Activated effector memory CD4-positive, alpha-beta T cell treated with anti-CD3 and anti-CD28 coated beads, Interleukin-2, amount 50 U/mL, for 16 hours (primary cell): ENCODE measurements at places on chromosomes 7 and 10.
A peak's percentile ranks its signal among the peaks of the same experiment; 100 is the strongest.

- DNase-seq, result no peak
Measured at GRCh38 chr7:136702913-136703312, 165.5 kb upstream of the CHRM2 start.

DNA sequence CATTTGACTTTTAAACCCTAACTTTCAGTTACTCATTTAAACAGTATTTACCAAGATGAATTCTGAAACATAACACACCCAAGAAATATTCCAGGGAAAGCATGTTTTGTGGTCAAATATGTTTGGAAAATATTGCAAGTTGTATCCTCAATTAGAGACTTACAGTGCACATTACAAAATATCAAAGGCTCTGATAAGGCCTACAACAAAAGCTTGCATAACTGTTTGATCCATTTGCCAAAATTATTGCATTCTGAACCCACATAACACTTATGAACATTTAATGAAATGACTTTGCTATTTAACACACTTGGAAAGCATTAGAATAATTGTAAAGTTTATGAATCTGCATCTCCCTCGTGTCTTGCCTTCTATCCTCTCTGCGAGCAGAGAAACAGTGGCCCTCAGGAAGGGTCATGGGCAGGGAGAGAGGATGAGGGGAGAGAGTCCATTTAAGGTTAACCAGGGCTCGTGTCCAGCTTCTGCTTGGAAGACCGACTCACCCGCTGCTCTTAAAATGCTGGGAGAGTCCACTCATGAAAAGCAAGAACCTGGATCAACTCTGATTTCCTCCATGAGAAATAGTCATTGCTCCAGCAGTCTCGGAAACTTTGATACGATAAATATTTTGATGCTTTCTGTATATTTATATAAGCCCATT, 408.2 kb upstream of the ZMIZ1 start:
- DNase-seq, result no peak

DNA sequence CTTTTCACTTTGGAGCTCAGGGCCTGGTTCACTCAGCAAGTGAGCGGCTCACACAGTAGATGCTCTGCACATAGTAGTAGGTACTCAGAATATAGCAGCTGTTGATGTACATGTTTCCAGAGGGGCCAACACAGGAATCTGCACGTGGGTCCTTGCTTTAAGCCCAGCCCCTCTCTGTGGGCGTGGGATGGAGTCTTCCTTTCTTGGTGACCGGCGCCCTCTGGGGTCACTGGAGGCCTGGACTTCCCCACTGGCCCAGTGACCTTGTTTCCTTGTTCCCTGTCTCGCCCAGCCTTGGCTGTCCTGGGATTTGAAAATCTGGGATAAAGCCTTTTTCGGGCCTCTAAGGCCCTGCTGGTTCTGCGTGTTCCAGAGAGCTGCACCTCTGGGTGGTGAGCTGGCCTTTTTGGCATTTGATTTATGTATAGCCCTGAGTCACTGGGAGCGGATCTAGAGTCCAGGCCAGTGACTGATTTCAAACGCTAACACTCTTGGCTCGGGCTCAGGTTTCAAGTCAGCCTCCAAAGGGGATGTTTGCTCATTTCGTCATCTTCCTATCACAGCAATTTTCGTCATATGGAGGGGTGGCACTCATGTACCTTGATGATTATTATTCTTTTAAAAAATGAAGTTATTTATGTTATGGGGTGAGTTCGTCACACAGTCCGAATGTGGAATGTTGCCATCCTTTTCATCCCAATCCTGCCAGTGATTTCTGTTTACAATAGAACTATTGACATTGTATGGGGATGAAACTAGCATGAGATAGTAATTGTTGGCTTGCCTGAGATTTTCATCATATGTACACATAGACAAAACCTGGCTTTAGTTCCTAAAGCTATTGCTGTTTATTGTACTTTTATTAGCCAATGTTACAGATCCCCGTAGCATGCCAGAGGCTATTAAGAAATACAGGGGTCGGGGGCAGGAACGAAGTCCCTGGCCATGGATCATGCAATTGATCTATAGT, 65.5 kb downstream of the CUX1 start:
- DNase-seq, result no peak

- no peak for DNase-seq
Measured at GRCh38 chr7:2438186-2438585, 34.8 kb downstream of the CHST12 start.

GRCh38 chr10:13887761-13888160, 301.0 kb downstream of the PRPF18 start:
- no peak for DNase-seq

DNA sequence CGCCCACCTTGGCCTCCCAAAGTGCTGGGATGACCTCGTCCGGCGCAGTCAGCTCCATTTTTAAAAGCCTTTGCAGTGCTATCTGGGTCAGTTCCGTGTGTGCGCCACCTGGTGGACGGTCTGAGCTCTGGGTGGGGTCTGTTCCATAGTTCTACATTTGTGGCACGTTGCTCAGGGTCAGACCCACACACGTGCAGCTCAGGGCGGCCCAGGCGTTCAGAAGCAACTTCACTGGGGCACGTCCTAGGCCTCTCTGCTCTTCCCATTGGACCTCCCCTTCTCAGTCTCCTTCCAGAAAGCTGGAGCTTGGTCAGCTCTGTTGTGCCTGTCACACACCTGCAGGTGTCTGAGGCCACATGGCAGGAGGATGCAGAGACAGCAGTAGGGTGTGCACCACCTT, 137.9 kb downstream of the DNAJB6 start:
- peak; percentile 69 for DNase-seq

GRCh38 chr10:79248341-79249185, 98.7 kb upstream of the PPIF start:
- no peak for DNase-seq

GRCh38 chr7:125316466-125316865, 386.8 kb upstream of the POT1 start:
- DNase-seq, result no peak

DNA sequence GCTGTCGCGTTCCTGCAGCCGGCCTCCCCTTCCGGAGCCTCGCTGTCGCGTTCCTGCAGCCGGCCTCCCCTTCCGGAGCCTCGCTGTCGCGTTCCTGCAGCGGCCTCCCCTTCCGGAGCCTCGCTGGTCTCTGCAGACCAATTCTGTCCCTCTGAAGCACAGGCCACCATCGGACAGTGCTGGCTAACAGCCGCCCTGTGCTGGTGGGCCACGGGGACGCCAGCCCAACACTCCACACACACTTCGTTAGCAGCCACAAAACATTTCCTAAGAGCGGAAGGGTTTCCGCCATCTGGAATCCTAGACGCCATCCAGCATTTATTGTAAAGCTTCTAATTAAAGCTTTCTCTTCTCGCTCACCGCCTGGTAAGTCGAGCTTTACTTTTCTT, 11.2 kb downstream of the GPER1 start:
- DNase-seq, result no peak

DNA sequence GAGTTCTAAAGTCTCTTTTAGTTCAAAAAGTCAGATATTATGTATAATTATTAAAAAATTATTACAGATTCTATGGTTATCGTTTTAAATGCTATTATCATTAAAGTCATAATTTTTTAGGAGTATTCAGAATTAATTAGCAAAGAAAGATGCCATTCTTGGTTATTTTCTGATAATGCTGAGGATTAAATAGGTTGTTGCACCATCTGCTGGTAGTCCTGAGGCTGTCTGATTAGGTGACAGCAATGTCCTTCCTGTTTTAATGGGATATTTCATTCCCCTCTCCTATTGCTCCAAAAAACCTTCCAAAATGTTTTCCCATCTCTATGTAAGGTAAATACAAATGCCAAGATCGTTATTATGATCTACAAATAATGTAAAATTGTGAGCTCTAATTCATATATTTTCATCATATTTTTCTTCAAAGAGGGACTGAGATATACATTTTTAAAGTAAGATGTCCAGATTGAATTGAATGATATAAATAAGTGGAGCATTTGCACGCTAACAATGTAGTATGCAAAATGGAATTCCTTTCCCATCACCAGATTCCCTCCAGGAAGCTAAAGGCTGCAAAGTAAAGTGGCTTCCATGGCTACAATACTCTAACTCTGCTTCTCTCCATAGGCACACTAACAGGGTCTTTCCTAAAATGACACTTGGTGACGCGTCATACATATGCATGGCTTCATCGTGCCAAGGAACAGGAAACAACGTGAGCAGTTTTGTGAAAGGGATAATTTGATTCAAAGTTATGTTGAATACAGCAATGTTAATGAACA, 58.8 kb upstream of the AKR1E2 start:
- no peak for DNase-seq

DNA sequence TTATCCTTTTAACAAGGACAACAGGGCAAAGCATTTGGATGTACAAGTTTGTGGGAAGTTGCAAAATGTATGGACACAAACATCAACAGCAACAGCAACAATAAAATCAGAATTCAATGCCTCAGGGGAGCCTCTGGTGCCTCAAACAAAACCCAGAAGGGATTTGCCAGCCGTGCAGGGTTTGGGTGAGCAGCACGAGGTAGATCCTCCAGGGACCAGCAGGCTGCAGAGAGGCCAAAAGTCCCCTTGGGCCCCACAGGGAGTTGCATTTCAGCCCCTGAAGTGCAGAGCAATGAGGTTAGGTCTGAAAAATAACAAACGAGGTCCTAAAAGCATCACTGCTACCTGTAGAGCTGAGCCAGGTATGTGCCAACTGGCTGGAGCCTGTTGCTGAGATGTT, 51.7 kb upstream of the CPXM2 start:
- DNase-seq, result no peak

GRCh38 chr10:106608066-106608465, 556.4 kb downstream of the SORCS1 start:
- no peak for DNase-seq

GRCh38 chr10:101182936-101183335, 46.3 kb downstream of the LBX1 start:
- no peak for DNase-seq

GRCh38 chr10:69091143-69091651, 3.3 kb downstream of the SRGN start:
- DNase-seq, result no peak

DNA sequence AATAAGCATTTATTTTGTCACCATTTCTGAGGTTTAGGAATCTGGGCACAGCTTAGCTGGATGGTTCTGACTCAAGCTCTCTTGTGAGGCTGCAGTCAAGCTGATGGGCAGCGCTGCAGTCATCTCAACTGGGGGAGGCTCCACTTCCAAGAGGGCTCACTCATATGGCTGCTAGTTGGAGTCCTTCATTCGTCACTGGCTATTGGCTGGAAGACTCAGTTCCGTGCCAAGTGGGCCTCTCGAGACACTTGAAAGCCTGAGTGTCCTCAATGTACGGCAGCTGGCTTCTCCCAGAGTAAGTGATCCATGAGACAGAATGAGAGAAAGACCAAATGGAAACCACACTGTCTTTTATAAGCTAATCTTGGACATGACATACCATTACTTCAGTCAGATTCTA, 21.6 kb upstream of the COL13A1 start:
- no peak for DNase-seq

DNA sequence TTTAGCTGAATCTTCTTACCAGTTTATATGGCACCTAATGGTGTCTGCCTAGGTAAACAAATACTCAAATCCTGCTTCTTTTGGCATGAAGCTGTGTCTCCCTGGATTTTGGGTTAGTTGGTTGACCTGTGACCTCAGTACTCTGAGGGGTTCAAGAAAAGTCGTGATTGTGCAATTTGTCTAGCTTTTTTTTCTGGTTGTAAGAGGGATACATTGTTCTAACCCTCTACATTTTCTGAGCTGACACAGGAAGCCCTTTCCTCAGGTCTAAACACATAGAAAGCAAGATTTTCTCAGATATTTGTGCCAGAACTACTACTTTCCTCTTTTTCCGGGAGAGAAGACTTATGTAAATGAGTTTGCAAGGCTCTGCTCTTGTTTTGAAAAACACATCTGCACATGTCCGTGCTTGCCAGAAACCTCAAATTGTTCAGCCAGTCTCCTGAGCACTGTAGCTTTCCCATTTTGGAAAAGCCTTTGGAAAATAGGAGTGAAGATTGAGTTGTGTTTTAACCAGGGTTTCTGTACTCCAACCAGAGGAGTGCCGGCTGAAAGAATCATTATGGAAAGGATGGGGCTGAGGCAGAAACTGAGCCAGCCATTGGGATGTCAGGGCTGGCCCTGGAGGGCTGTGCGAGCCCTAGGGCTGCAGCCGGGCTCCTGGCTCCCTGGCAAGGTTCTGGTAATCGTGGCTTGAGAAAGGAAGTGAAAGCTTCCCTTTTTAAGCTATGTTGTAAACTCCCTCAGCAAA, 31.3 kb upstream of the CXCL12 start:
- DNase-seq, result no peak

- no peak for DNase-seq
Measured at GRCh38 chr10:56782503-56782902, 421.4 kb upstream of the ZWINT start.

DNA sequence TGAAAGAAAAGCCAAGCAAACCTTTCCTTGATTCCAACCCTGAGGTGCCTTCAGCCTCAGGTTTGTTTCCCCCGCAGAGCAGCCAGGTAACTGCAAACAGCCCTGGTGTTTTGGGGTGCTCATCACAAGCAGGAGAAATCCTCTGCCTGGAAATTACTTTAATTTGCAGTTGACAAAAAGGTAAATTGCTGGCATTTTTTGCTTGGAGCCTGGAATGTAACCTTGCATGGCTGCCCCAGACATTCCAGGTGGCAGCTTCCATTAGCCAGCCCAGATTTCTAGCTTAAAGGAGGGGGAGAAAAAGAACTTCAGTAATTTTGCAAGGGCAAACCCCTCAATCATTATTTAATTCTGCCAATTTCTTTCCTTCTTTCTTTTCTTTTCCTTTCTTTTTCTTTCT, 194.4 kb downstream of the MYOF start:
- no peak for DNase-seq

DNA sequence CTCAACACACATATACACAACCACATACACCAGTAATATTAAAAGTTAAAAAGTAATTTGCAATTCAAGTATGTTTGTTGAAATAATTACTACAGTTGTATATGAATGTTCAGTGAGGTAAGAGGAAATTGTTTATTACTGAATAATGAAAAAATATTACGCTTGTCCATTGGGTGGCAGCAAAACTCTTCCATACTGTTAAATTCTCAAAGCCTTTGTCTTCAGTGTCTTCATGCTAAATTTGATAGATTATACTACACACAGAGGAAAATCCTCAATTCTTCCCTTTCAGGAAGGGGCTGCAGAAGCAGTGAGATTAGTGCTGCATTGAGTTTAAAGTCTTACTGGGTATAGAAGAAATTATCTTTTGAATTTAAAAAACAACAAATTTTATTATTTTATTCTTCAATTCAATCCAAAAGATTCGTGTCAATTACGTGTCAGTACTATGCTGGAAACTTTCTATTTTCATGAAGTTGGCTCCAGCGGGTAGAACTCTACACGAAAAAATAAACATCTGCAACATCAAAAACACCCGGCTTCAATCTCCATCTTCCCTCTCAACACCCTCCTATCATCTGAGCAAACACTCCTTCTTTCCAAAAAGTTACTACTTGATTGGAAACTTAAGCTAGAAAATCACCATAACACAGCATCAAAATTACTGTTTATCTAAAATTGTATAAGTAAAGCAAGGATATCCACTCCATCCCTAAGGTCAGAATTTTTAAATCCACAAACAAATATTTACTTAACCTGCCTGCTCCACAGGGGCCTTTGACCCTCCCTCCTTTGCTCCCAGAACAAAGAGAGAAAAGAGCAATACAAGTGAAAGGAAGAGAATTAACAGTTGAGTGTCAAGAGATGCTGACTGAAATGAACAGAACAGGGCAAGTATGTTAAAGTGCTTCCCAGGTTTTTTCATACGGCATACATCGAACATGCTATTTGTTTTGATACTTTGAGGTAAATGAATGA, 37.0 kb upstream of the TES start:
- DNase-seq, result no peak

GRCh38 chr7:78002021-78002420, 203.4 kb downstream of the PHTF2 start:
- no peak for DNase-seq
